Calu3 (cell line): ENCODE measurements at places on chromosomes 5 and 9.

- no peak for DNase-seq
Measured at GRCh38 chr5:40754381-40755092, 1.2 kb downstream of the TTC33 start.

- no peak for DNase-seq
Measured at GRCh38 chr5:175443514-175444059, 395 bp downstream of the DRD1 start.

DNA sequence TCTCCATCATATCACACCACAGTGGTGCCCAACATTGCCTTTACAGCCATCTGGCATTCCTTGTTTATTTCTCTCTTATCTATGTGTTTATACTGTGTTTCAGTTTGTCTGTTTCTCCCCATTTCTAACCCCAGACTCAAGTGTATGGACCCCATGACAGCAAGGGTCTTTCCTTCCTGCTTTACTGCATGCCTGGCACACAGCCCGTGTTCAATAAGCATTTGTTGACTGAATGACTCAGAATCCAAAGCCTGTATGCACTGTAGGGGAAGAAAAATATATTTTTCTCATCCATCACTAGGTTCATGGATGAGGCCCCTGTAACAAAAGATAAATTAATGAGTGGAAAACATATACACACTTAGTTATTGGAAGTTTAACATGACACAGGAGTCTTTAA is 190.8 kb upstream of the SEMA6A start:
- DNase-seq = peak; percentile 81

DNA sequence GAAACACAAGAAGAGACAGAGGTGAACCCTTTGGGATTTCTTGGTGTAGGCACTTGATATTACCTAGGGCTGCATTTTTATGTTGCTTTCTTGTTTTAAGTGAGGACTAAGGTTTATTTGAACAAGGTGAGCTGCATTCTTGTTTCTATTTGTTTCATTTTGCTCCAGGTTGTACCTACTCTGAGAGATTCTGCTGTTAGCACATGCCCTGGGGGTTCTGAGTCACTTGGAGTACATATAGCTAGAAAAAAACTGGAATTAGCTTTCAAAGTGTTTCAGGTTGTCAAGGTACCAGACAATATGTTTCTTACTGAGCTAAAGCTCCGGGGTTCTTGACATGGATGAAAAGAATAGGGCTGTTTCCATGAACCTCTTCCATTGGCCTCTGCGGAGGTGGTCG is 299.4 kb downstream of the ICE1 start:
- no peak for DNase-seq

- no peak for DNase-seq
Measured at GRCh38 chr9:131238402-131239021, 37.8 kb downstream of the FAM78A start.

GRCh38 chr5:172473427-172473826 is 19.1 kb upstream of the SH3PXD2B start:
- no peak for DNase-seq

DNA sequence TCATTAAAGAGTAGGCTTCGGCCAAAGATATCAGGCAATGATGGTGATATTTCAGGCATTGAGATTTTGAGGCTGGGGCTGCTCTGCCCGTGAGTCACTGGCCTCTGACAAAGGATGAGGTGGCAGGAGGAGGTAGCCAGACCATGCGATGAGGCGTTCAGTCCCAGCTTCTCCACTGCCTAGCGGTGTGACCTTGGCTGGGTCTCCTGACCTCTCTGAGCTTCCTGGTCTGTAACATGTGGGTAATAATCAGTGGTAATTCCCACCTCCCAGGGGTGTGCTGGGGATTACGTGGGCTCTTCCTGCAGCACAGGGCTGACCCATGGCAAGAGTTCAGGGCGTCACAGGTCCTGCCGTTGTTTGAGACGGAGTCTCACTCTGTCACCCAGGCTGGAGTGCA is 73.2 kb upstream of the RAPGEF1 start:
- no peak for DNase-seq

DNA sequence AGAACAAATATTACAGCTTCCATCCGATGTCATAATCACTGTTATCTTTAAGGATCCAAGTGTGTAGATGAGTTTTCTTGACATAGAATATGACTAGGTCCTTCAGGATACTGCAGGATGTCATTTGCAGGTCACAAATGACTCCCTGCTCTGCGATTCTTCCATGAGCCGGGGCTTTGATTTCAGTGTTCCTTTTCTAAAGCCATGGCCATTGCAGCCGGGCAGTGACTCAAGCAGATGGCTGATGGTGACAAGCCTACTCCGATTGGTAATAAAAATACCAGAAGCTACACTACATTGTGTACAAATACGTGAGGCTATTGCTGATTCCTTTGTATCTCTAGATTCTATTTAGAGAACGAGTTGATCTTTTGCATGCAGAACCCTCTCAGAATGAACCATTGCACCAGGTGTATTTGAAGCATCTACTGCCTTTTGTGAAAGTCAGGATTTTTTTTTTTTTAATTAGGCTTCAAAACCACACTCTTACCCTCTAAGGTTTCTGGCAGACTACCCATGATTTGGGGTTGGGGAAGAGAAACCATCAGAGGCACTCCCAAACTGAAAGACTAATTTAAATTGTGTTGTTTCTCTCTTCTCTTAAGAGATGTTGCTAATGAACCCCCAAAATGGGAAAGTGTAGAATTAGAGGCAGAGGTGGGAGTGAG is 271.0 kb upstream of the ADRA1B start:
- no peak for DNase-seq

- DNase-seq = no peak
Measured at GRCh38 chr5:171449426-171449825, 30.0 kb downstream of the FGF18 start.

- no peak for DNase-seq
Measured at GRCh38 chr9:79883073-79883645, 311.4 kb downstream of the TLE4 start.

DNA sequence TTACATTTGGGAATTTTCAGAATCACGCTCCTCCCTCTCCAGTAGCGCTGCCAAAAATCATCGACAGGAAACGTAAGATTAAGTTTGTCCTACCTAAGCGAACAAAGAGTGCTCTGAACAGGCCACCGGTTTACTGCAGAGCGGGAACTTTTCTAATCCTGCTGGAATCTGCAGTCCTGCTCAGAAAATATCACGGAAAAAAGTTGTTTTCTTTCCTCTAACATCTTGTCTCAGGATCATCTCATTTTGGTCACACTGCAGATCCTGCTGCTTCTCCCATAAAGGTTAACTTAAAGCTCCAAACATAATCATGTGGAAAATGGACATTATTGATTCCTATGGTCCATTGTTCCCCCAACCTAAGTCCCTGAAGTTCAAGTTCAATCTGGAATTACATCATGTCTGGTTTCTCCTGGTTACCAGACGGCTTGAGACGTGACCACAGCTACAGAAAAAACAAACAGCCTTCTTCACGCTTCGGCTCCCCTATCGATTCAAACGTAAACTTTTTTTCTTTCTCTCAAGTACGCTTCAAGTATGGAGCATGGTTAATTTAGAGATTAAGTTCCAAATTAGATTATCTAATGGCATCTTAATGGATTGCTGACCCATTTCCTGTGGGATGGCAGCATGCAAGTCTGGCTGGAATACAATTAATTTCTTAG is 217.6 kb downstream of the NFIB start:
- peak; percentile 48 for DNase-seq

DNA sequence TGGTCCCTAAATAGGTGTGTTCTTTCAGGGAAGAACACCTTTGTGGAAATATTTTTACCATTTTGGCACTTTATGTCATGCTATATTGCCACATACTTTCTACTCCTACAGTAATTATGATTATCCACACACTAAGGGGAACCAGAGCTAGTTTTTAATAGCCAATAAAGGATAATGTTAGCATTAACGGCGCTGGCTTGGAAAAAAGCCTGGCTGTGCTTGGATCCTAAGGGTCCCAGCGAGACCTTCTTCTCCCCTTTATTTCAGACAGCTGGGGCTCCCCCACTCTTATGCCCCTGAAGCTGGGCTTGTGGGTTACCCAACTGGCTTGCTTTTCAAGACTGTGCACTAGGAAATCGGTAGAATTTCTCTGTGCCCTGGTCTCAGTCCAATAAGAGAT is 158.5 kb upstream of the NFIL3 start:
- no peak for DNase-seq

GRCh38 chr5:121399879-121400278 is 451.8 kb upstream of the FTMT start:
- DNase-seq = no peak

DNA sequence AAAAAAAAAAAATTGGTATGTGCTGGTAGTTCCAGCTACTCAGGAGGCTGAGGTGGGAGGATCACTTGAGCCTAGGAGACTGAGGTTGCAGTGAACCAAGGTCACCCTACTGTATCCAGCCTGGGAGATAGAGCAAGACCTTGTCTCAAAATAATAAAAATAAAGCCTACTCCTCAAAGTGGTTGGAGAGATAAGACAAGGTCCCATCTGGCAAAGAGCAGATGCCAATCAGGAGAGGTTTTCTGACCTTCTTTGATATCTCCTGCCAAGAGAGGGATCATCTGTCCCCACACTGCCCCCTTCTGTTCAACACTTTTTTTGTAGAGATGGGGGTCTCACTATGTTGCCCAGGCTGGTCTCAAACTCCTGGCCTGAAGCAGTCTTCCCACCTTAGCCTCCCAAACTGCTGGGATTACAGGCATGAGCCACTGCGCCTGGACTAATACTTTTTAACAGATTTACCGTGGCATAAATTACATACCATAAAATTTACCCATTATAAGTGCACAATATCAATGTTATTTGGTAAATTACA is 64.7 kb downstream of the SH3PXD2B start:
- DNase-seq = peak; percentile 23

DNA sequence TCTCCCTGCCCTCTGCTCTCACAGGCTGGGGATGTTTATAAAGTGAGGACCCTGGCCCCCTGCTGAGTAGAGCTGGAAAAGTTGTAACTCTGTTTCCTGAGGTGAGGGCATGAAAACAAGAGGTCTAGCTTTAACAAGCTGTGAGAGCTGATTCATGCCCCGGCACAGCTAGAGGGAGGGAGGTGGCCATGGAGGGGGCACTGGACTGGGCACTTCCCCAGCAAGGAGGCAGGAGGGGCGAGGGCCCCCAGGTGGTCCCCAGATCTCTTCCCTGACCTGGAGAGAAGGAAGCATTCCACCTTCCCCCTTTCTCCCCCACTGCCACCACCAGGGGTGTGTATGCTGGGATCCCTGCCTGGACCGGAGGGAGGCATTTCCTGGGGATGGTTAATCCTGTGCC is at the start of gene MSMP:
TSS of gene MSMP (minus strand) at position 13 of the 400 bp plus-strand sequence. CDS start 147 bp downstream, outside the sequence.
- no peak for DNase-seq

DNA sequence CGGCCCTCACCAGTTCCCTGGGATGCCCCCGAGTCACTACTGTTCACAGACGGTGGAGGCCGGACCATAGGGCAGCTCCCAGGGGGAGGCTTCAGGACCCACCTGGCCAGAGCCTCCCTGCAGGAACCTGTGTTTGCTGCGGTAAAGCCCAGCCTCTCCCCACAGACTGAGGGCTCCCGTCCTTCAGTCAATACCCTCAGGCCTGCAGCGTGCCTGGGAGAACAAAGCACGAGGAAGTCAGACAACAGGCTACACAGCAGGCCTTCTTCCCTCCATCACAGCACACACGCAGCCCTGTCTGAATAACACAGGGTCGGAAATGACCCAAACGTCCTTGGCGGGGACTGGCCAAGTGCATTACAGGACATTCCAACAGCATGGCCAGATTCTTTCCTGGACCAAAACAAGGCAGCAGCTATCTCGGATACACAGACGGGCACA is 34.4 kb downstream of the COL23A1 start:
- no peak for DNase-seq

- no peak for DNase-seq
Measured at GRCh38 chr5:155052532-155052931, 39.0 kb downstream of the KIF4B start.

DNA sequence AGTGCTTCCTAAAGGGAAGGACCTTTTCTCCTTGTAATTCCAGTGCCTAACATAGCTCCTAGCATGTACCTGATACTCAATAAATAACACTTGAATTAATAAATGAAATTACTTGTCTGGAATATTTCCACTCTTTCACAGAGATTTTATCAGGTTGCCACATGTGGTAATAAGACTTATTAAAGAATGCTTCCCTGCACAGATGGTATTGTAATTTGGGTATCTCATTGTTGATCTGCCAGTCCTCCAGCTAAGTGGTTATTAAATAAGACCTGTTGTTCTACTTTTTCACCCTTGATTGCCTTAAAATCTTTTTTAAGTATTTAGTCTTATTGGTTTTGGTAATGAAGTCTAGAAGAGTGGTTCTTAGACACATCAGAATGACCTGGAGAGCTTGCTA is 28.1 kb upstream of the CETN3 start:
- no peak for DNase-seq

DNA sequence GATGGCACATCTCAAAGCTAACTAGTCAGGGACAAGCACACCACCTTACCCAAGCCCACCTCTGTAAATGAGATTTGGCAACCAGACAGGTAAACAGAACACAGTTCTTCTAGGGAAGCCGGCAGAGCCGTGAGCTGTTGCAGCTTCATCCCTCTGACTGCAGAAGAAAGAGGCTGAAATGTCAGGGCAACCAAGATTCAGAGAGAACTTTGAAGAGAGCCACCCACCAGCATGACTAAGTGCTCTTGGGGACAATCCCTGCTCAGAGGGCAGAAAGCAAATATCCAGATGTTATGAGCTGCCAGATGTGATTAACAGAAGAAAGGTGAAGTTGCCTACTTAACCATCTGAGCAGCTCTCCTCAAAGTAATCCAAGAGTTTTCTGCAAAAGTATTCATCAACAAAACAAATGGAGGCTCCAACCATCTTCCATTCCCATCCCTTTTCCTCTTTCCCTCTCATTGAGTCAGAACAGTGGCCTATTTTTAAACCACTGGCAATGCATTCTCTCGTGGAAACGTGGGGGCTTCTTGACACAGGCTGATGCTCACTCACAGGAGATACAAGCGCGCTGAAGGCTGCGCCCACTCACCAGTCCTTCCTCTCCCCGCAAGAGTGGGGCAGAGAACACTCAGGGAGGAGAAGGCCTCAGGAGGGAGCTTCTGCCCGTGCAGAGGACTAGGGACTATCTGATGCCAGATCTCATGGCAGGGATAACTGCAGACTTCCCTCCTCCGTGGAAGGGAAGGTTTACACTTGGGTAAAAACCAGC is 57.1 kb downstream of the SLIT3 start:
- no peak for DNase-seq

DNA sequence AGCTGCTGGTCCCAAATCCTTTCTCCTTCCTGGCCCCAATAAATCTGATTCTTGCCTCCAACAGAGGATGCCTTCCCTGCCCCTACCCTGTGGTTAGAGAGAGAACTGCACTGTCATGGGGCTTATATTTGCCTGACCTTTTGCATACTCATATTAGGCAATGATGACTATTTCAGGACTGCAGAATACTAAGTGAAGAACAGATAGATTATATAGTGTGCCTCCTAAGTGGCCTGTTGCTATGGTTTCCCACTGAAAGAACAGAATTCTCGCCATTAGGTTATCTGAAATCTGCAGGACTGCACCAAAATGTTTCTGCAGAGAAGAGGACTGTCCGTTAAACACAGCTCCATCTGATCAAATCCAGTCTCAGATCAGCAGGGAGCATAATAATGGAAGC is 87.3 kb upstream of the CCNG1 start:
- DNase-seq = no peak

DNA sequence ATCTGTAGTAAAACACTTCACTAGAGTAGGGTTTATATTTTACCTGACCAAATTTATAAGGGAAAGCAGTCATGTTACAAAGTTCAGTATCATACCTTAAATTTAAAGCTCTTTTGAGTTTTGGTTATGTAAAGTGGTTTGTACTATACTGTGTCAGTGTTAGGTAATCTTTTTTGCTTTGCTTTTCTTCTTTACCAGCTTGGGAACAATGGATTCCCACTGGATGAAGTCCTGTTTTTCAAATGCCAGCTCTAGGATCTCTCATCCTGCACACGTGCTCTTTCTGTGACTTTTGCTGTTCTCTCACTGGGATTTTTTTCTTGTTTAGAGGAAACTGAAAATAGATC is 15.9 kb downstream of the CYSTM1 start:
- DNase-seq = no peak
